ENCODE measurements at places on chromosomes 13 and 19. TPM values are rescaled to one million over a fixed set of nuclear protein-coding genes. Genes with fewer than 3 reads are reported as not detected.

DNA sequence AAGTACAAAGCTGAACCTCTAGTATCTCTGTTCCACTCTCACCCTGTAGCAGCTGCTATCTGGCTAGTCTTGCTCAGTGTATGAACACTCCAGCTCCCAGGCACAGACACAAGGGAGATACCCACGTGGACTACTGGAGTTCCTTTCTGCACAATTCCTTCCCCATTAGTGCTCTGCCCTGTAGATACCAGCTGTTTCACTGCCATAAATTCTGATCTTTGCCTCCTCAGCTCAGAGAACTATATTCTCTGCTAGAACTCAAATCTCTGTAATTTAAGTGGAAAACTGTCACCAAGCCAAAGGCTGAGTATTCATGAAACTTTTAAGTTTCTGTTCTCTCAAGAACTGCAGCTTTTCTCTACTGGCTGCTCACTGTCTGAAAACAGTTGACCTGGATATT lies 273.7 kb downstream of the DIAPH3 start:
- DNase-seq: no peak

DNA sequence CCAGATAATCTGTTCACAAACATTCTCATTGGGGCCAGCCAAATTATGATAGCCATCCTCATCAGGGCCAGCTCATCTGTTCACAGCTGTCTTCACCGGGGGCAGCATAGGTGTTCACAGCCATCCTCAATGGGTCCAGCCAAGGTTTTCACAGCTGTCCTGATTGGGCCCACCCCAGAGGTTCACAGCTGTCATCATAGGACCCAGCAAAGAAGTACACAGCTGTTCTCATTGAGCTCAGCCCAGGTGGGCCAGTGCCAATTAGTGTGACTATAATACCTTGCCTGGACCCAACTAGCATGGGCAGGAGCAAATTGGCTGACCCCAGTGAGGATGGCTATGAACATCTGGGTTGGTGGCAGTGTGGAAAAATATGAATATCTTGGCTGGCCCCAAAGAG lies 1166.0 kb downstream of the UQCRFS1 start:
- no peak for DNase-seq

DNA sequence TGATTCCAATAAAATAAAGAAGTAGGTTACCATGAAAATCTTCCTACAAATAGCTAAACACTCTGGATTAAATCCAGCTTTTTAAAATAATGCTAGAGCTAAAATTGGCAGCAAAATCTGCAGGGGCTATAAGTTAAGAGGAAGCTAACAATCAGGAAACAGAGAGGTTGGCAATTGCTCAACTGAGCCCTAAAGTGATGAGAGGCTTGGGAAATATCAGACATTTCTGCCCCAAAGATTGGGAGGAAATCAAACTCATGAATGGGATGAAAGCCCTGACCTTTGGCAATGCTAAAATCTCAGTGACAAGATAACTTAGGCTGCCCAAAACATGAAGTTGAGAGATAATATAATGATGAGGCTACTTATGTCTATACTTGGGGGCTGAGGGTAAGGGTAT lies 1437.9 kb downstream of the EFNB2 start:
- DNase-seq: no peak

GRCh38 chr19:29290853-29291252 lies 77.9 kb upstream of the UQCRFS1 start:
- DNase-seq: no peak

GRCh38 chr19:58003174-58003828 lies 681 bp upstream of the ZNF606 start:
- no peak for DNase-seq

DNA sequence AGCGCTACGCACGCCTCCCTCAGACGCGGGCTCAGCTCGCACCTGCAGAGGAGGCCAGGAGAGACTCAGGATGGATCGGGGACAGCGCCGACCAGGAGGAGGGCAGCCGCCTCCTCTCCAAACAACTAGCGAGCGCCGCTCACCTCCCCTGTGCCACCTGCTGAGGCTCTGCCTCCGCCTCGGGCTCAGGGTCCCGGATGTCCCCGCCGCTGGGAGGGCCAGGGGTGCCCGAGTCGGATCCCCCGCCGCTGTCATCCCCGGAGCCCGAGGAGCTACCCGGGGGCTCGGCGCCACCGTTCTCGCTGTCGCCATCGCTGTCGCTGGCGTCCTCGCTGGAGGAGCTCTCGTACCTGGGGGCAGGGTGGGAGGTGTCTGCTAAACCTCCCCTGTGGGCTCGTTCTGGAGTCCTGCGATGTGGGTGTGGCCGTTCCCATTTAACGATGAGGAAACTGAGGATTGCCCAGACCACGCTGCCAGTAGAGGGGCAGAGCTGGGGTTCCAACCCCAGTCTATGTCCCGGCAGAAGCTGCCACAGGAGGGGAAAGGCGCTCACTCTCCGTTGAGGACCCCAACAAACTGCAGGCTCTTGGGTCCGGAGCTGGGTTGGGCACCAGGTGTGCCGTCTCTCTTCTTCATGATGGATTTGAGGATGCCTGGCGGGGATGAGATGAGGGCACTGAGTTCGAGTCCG lies 9.2 kb downstream of the KANK3 start:
- no peak for DNase-seq

GRCh38 chr13:50017819-50018218 lies 2.6 kb downstream of the KCNRG start:
- DNase-seq: no peak

DNA sequence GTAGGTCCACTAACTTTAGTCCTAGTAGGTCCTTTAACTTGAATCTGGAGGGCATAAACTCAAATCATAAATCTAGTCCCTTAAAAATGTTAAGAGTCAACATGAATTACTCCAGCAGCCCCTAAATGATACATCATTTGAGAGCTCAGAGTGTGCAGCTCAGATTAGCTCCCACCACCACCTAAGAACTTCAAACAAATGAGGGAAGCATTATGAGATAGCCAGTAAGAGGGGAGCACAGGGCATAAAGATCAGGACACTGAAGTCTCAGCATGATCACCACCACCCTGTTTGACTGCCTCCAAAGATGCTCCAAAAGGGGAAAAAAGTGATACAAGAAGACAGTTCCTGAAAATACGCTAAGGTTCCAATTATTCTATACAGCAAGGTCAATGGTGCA lies 5.7 kb downstream of the PROSER1 start:
- no peak for DNase-seq

DNA sequence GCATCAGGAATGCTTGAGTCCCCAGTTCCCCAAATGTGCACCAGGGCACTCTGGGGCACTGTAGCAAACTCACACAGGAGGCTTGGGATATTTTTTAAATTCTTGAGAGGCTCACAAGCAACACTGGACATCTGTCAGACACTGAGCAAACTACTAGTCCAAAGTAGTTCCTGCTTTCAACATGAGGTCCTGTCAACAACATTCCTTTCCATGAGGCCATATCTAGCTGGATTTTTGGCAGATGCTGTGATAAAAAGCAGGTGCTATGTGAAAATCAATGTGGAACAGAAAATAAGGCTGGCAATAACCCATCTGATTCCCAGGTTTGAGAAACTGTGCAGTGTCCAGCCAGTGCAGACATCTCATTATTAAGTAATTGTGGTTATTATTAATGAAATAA lies 50.5 kb downstream of the STARD13 start:
- no peak for DNase-seq

DNA sequence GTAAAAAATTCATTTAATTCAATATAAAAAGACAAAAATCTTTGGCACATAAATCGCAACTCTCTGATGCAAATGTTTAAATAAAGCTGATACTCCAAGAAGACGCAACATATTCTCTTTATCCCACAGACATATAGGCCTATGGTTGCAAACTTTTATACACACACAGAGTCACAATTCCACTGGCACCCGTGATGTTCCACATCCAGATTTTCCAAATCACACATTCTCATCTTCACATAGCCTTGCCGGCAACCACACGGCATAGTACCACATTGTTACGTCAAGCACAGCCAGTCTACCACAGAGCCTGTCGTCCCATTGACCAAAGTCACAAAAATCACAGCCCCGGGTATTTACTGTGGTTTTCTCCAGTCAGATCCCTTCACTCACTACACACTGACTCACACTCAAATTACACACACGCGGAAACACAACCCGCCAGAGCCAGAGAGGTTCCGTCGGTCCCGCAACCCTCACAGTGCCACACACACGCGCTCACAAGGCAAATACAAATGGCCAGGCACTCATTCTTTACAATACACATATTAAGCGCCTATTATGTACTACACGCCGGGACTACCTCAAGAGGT lies 546 bp upstream of the ZNF546 start:
- DNase-seq: peak; percentile 29

GRCh38 chr13:36086117-36086516 lies 45.1 kb downstream of the DCLK1 start:
- no peak for DNase-seq

GRCh38 chr13:49584771-49585182 lies 581 bp downstream of the RCBTB1 start:
- DNase-seq: no peak

GRCh38 chr13:37945651-37946575 lies 76.3 kb upstream of the TRPC4 start:
- DNase-seq: no peak

DNA sequence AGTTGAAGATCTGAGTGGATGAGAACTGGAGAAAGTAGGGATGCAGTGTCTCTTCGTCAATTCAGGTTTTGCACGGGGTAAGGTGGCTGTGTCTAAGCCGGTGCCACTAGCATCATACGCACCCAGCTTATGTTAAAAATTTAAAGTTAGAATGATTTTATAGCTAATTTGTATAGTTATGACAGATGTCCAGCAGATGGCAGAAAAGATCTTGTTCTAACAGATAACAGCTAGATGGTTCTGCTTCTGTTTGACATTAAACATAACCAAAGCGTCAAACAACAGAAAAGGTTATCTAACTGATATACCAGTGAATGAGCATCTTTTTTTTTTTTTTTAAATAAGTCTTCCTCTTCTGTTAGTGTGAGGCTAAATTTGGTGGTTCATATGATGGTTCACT lies 18.8 kb upstream of the EDDM13 start:
- peak; percentile 41 for DNase-seq

- DNase-seq: no peak
Measured at GRCh38 chr13:21289475-21289874, 113.0 kb downstream of the MRPL57 start.

- no peak for DNase-seq
Measured at GRCh38 chr19:48111280-48111679, 663 bp upstream of the PLA2G4C start.

DNA sequence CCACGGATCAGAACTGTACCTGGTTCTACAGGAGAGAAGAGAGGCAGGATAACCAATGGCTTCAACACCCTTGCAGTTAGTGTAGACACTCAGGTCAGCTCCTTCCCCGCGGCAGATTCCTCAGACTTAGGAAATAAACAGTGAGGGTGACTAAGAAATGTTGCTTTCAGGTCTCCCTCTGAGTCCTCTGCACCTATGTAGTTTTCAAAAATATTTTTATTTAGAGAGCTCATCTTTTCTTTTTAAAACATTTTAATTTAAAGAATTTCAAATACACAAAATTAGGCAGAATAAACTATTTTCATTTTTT lies 195.2 kb downstream of the KLF12 start:
- no peak for DNase-seq

GRCh38 chr13:38316129-38316528 lies 33.5 kb upstream of the UFM1 start:
- no peak for DNase-seq

DNA sequence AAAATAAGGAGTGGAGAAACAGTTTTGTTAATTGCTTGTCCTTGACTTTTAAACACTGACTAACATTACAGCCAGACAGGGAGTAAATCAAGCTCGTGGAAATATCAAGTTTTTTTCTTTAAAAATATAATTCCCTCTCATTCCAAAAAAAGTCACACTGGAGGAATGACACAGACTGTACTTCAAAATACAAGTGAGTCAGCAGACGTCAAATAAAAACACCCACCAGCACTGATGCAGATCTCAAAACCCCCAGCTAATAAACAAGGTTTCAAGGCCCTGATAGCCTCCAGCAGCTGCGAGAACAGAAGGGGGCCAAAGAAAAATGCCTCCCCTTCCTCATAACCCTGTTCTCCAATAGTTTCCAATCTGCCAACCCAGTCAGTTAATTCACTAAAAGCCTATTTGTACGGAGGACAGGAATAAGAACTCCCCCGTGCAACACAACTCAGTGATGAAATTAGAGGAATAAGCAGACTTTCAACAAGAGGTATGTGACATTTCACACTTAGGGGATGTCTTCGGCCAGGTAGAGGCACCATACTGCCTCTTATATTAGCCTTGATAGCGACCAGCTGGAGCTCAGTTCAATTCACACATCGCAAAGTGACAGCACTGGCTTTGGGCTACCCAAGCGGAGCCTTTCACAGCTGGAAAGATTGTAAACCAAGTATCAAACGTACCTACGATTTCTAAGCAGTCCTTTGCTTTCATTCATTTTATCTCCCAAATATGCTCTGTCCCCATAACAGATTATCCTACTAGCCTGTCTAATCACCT lies 561.0 kb upstream of the KLF12 start:
- DNase-seq: no peak

DNA sequence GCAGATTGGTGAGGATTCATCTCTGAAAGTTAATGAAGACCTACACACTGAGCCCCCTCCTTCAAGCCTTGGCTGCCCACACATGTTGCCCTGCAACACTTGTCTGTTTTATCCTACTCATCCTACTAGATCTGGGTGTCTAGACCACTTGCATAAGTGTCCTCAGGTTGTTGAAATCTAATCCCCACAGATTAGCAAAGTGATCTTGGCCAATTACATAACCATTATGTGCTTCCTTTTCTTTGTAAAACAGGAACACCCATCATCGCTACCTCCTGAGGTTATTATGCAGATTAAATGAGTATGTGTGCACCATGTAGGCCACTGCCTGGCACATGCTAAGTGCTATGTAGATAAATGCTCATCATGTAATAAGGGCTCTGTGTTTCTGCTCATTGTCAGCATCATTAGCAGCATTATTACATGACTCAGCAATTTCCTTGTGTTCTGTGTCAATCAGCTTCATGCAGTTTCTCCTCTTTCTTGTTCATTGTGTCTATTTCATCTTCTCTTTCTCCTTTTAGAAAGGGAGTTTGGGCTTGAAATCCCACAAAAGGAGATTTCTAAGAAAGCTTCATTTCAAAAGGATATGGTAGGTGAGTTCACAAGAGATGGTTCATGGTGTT lies 15.1 kb downstream of the ZNF175 start:
- DNase-seq: no peak

GRCh38 chr13:106183410-106184065 lies 351.9 kb downstream of the EFNB2 start:
- no peak for DNase-seq

GRCh38 chr13:25927932-25928331 lies 123.9 kb downstream of the SHISA2 start:
- no peak for DNase-seq

- DNase-seq: no peak
Measured at GRCh38 chr19:6220385-6221191, 59.2 kb downstream of the MLLT1 start.

GRCh38 chr19:45782162-45782691 lies at the start of gene DMPK:
Gene DMPK (minus strand): TSS chr19:45782490. CDS start chr19:45782352, 138 bp downstream.
- DNase-seq: no peak

FGF21 gene
- 0.81 TPM for total RNA-seq

CCL25 gene
- not detected for total RNA-seq

ZNF724 gene
- total RNA-seq: 7.1 TPM

LRRC4B gene
- total RNA-seq: 0.89 TPM

CFAP97D2 gene
- total RNA-seq: not detected

SYNGR4 gene
- 0.49 TPM for total RNA-seq

NANOS3 gene
- not detected for total RNA-seq

CDC42EP5 gene
- total RNA-seq: 0.64 TPM

TNNI3 gene
- 42.1 TPM for total RNA-seq

OR7A5 gene
- not detected for total RNA-seq

SPRED3 gene
- 3.4 TPM for total RNA-seq

NALCN gene
- not detected for total RNA-seq

Measured in HCT116 (cell line).